ENCODE measurements at places on chromosomes 3 and 15.
A peak's percentile ranks its signal among the peaks of the same experiment; 100 is the strongest.

DNA sequence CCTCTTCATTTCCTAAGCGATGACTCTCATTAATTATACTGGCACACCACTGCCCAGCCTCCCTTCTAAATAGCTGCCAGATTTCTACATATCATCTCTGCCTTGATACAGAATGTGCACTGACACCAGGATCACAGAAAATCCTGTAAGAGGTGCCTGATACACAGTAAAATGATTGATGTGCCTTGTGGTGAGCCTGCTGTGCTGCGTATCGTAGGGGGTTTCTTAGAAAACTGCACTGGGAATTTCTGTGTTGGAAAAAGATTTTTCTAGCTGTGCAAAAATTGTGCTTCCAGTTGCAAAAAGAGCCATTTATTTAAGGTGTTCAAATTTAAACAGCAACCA, 3.0 kb upstream of the PLCH1 start:
- no peak for DNase-seq

DNA sequence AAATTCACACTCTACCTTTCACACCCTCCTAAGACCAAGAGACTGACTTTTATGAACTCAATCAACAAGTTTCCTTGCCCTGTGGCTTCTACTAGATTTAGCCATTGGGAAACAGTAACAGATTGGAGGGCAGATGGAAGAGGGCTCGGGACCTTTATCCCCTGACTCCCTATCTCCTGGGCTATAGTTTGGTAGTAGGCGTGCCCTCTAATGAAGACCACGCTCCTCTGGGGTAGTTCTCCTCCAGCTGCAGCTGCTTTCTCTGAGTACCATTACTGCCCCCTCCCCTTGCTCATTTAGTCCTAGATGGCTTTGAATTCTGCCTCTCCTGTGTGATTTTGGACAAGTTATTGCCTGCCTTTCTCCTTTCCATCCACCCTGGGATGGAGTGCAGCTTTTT, 33.3 kb downstream of the FMN1 start:
- no peak for DNase-seq

- no peak for DNase-seq
Measured at GRCh38 chr3:105512061-105512460, 145.4 kb downstream of the ALCAM start.

GRCh38 chr3:97009427-97010019, 195.1 kb downstream of the EPHA6 start:
- no peak for DNase-seq

DNA sequence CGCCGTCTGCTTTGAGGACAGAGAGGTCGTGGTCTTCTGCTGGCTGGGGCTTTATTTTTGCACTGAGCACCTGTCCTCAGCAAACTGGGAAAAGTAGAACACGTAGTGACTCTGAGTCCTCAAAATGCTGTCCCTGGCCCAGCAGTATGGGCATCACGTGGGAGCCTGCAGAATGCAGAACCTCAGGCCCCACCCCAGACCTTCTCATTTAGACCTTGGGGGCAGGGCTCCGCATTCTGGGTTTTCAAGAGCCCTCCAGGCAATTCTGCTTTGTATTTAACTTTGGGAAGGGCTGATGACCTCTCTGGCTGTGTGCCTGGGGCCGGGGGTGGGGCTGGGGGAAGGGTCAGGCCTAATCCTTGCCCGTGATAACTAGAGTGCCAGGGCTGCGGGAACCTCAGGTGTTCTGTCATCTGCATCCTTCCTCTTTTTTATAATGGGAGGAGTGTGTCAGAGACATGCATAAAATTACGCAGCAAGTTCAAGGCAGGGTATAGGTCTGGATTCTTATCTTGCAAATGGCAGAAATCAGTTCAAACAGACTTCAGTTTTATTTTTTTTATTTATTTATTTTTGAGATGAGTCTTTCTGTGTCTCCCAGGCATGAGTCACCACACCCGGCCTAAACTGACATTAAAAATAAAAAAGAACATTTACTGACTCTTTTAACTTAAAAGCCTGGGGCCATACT, 11.1 kb downstream of the SLC6A6 start:
- no peak for DNase-seq

DNA sequence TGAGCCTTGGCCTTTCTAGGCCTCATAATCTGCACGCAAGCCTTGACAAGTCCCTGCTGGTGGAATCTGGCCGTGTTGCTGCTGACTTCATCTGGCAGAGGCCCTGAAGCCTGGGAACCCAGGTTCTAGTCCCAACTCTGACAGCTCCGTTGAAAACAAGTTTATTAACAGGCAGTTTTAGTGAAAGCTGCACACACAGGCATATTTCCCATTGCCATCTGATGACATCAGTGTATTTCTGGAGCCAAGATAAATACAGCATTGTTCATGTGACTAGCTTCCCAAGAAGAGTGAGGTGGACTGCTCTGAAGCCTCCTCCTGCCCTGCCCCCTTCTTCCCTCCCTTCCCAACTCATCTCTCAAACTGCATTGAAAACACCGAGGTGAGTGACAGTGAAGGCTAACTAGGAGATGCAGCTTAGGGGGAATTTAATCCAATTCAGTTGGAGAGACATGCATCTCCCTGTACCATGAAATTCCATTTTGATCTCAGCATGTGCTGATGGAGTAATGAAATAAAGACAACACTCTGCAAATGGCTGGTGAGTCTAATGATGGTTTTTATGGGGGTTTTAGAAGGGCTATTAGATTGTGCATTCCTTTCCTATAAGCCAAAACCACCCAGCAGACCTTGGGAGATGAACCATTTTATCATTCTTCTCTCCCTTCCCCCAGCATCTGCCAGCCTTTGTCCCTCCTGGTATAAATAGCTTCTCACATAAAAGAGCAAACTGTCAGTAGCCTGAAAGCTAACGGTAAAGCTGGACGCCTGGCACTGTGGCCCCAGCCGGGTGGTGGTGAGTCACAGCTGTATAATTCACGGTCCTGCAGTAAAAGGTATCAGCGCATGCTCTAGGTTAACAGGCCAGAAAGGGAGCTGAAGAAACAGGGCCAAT, 38.0 kb downstream of the PRICKLE2 start:
- peak; percentile 89 for DNase-seq

- no peak for DNase-seq
Measured at GRCh38 chr3:171936191-171936841, 93.2 kb downstream of the TMEM212 start.

GRCh38 chr3:43620831-43621655, 768 bp downstream of the ANO10 start:
- DNase-seq: no peak

- no peak for DNase-seq
Measured at GRCh38 chr3:59150039-59150438, 100.2 kb upstream of the CFAP20DC start.

DNA sequence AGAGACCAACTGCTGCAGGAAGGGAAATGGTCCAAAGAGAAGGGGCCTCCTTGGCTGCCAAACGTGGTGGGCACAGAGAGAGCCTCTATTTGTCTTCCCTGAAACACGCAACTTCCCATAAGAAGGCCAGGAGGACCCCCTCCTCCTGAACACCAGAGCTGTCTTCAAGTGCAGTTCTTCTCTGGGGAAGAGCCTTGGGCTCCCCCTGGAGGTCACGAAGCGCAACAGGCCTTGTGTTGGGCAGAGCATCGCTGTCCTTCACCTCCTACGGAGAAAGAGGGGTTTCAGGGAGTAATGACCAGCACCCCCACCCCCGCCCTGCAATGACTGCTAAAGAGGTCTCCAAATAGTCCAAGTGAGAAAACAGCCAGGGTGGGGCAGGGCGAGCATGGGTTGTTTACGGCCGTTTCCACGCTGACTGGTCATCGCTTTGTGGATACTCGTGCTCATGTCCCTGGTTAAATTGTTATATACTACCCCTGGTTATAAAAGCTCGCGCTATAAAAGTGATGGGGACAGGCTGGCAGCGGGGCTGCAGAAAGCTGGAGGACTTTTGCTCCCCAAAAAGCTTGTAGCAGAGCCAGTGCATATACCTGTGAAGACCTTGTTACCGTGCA, 397.5 kb upstream of the ATP10A start:
- DNase-seq: no peak

GRCh38 chr3:101200461-101200860, 119.9 kb downstream of the IMPG2 start:
- no peak for DNase-seq

GRCh38 chr3:152961323-152961722, 126.4 kb downstream of the P2RY1 start:
- DNase-seq: no peak

- DNase-seq: no peak
Measured at GRCh38 chr15:41695750-41696436, 35.7 kb downstream of the MGA start.

DNA sequence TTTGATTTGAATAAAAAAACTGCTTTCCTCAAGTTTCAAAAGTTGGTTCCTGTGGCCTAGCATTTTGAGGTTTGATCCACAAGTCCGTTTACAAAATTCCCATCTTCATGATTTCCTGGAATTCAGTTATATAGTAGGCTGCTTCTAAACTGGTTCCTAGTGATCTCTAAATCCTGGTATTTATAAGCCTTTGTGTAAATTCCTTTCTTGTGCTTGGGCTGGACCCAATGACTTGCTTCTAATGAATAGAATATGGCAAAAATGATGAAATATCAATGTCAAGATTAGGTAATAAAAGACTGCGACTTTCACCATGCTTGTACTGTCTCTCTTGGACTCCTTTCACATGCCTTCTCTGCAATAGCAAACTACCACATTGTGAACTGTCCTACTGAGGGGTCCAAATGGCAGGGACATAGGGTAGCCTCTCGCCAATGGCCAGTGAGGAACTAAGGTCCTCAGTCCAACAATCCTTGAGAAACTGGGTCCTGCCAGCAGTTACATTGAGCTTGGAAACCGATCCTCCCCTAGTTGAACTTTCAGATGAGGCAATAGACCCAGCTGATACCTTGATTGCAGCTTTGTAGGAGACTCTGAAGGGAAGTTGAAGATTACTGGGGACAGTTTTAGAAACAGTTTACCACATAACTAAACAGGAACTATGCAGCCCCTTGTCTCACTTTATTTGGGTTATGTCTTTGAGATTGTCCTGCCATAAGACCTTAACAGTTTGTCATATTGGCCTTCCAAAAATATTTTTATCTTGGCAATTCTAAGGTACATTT, 303.9 kb upstream of the TBC1D5 start:
- no peak for DNase-seq

DNA sequence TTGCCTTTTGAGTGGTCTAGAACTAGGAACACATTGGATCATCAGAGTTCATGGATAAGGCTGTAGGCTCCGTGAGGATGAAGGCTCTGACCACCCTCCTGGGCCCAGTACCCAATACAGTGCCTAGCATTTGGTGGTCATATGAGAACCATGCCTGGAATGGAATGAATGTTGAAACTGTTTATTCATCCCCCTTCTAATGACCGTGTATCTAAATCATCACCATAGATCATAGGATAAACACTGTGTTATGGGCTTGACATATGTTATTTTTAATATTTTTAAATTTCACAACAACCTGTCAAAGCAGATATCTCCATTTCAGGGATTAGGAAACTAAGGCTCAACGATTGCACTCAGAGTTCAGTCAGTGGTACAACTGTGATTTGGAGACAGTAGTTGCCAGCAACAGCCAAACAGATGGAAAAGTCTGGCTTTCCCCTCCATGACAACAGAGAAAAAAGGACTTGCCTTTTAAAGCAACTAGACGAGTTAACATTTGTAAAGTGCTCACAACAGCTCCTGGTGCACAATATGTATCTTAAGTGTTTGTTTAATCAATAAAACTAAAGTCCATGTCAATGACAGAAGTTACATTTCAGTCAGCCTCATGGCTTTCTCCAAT, 89.6 kb downstream of the TMEM266 start:
- no peak for DNase-seq

DNA sequence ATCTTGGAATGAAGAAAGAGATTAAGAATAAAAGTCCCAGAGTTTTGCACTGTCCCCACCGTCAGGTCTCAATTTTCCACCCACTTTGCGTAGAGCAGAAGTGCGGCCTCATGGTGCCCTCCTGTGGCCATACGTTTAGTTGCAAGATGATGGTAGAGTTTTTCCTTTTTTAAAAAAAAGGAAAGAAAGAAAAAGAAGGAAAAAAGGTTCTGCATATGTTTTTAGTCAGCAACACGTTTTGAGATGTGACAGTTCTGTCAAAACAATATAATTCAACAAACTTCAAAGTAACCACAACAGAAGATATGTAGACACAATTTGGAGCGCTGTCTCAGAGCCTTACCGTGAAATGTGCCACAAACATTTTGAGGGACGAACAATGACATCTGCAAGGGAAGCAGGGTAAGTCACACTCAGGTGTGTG, 24.6 kb downstream of the EBLN2 start:
- DNase-seq: peak; percentile 85

- no peak for DNase-seq
Measured at GRCh38 chr15:67981848-67982247, 72.3 kb upstream of the PIAS1 start.

GRCh38 chr3:24650839-24651238, 156.2 kb upstream of the THRB start:
- no peak for DNase-seq

- DNase-seq: no peak
Measured at GRCh38 chr15:60379525-60380274, 18.1 kb downstream of the ANXA2 start.

- DNase-seq: no peak
Measured at GRCh38 chr3:182671942-182672341, 121.4 kb upstream of the ATP11B start.

DNA sequence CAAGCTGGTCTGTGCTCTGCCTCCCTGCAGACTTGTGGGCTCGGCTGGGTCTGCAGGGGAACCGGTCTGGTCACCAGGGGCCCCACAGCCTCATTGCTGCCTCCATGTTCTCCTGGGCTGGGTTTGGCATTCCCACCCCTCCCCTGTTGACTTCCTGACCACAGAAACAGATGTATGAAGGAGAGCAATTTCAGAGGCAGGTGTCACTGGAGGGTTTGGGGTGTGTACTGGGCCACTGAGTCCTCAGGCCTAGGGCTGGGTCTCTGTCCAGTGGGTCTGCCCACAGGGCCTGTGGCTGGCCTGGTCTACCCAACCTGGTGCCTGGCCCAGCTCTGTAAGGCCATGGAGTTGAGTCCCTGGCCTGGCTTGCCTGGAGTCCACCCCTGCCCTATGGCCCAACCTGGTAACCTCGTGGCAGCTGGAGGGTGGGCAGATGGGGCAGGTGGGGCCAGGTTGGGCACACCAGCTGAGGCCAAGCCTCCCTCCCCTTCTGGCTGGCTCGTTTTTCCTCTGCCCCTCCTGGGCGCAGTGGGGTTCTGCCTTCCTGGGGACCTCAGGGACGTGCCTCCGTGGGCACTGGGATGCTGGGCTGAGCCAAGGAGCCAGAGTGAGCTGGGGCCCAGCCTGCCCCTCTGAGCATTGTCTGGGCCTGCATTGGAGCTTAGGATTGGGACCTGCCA, 20.8 kb downstream of the PLXNA1 start:
- DNase-seq: no peak

DNA sequence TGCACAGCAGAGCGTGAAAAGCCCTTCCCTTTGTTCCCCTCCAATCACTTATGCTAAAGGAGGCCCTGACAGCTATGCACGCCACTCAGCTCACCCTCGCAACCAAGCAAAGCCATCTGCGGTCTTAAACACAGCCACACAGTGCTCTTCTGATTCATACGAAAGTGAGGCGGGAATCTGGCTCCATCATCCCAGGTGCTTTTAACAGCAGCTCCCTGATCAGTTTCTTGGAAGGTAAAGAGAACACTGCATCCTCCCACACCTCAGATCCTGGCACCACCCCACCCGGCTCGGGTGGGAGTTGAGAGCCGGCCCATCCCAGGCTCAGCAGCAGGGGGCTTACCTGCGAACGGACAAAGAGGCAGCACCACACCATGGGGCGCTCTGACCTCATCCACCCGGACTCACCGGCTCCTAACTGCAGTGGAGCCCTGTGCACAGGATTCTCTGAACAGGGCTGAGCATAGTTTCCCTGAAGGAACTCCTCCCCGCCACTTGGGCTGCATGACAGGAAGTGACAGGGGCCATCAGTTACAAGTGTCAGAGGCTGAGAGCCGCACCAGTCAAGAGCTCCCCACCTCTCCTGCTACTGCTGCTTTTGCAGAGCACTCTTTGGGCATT, 114.3 kb upstream of the ARHGEF3 start:
- no peak for DNase-seq
